ENCODE measurements at places on chromosomes 4 and X.

DNA sequence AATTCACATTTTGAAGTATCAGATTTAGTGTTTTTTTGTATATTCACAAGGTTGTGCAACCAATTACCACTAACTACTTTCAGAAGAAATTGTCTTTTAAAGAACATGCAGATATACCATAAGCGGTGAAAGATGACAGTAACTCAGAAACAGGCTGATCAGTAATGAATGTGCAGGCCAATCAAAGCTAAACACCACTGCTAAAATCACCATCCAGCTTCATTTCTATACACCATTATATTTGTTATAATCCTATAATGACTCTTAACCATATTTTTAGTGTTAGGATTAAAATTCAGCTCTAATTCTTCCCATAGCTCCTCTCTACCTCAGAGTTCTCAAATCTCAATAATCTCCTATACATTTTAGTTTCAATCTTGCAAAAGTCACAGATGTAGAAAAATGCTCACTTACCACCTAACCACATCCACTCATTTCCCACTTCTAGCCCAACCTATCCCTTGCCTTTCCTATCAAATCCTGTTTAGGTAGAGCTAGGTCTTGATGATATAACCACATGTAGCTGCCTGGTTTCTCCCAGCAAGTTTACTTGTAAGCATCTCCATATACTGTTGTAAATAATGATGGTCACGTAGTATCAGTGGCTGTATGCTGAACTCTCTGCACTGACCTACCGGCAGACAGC, 16.6 kb downstream of the COQ2 start:
- DNase-seq, result no peak

- DNase-seq, result no peak
Measured at GRCh38 chrX:68648960-68649359, 1.5 kb downstream of the STARD8 start.

DNA sequence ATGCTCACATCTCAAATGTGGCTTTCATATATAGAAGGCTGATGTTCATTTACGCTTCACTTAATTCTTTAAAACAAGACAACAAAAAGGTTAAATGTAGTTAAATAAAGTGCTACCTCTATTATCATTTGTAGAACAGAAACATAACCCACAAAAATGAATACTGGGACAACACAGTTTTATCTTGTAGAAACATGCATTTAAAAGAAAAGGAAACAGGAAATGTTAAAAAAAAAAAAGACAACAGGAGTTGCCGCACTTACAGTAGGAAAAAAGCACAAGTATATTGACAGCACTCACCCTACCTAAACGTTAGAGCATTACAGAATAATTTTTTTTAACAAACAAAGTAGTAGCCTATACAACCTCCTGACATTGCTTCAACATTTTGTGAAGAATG, 4.8 kb downstream of the THOC2 start:
- DNase-seq, result no peak

GRCh38 chrX:130805903-130806302, 97.1 kb downstream of the ENOX2 start:
- DNase-seq, result no peak

GRCh38 chr4:40122941-40123340, 66.3 kb downstream of the N4BP2 start:
- no peak for DNase-seq

DNA sequence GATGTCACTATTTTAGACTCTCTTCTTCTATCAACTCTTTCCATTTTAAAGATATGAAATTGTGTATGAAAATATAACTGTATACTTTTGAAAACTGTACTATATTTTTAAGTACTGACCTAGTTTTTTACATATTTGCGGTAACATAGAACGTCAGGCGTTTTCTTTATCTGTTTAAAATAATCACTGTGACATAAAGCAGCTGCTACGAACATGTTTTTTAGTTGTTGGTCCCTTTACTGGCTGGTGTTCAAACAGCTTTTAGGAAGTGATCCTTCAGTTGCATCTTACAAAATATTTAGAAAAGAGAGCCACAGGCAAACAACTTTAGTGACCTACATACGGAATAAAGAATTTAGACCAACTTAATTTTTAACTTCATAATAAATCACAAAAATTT, 73.1 kb downstream of the METTL14 start:
- no peak for DNase-seq

- DNase-seq, result no peak
Measured at GRCh38 chr4:163335384-163335783, 3.0 kb upstream of the NPY1R start.

DNA sequence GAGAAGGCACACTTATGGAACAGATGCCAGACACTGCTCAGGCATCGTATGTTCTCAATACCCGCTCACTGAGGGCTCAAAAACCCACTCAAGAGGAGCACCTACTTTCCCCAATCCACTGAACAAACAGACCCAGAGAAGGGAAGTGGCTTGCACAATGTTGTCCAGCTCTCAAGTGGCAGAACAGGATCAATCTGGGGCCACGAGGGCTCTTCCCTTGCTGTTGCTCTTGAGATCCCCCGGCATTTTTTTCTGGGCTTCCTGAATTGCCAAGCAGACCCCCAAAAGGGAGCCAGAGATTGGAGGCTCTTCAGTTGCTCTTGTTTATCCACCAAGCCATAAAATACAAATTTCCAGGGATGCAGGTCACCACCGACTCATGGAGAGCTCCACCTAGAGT, 35.7 kb downstream of the IDS start:
- no peak for DNase-seq

DNA sequence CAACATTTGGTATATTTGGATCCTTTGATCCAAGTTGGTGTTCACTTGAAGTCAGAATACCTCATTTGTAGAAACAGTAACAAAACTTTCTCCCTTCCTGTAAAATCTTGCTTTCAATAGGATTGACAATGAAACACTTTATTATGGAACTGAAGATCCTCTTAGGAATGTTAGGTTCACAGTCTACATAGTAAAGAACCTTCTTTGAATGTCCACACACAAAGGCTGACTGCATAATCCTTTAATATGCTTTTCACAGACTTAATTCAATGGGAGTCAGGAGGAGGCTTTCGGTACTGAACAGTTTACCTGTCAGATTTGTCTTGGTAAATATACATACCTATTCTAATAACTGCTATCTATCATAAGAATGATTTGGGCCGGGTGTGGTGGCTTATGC, 188.5 kb downstream of the SPRY1 start:
- no peak for DNase-seq

DNA sequence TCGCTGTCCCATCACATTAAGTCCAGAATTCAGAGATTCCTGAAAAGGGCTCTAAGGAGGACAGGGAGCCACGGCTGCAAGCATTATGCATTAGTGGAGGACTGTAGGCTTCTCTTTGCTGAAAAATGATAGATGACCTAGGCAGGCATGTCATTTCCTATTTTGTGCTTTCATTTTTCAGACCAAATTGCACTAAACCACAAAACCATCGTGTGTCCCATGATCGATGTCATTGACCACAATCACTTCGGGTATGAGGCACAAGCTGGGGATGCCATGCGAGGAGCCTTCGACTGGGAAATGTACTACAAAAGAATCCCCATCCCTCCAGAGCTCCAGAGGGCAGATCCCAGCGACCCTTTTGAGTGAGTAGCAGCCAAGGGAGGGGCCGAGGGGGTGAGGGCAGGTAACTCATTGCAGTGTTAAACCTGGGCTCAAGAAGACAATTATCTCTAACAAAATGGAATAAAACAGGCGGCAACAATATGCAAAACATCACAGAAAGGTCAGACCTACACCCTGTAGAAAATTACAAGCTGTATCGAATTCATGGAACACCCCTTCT, 355.2 kb upstream of the GALNT7 start:
- no peak for DNase-seq

- DNase-seq, result no peak
Measured at GRCh38 chr4:47154816-47155370, 123.5 kb downstream of the GABRB1 start.

- no peak for DNase-seq
Measured at GRCh38 chr4:139852612-139853269, 187.1 kb downstream of the MGST2 start.

DNA sequence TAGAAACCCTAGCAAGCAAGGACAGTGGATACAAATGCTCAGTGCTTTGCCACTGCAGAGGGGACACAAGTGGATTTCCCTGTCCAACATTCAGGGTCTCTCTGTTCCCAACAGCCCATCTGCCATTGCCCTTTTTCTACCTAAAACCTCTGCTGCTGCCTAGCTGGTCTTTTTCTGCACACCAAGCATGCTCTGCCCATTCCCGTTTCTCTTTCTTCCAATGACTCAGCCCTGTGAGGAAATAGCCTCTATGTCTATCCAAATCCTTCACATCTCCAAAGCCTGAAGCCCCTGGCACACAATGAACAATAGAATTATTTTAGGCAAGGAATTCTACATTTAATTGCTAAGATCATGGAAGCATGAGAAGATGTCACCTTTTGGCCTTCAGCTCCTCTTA, 5.7 kb upstream of the AMELX start:
- DNase-seq, result no peak

DNA sequence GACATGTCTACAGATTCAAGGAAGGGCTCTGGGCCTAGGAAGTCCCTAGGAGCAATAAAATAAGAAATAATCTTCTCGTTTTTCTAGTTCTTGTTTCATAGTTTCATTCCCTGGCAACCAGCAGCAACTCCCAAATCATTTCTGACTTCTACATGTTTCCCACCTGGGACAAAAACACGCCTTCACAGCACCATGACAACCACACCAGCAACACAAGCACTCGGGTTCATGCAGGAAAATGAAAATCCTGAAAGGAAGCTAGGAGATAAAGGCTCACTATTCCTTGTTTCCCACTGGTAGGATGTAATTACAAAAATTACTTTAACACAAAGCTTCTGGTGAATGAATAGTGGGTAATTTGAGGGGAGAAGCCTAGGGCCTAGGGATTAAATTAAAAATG, 158.9 kb downstream of the ADAMTS3 start:
- DNase-seq, result no peak
